ENCODE measurements at places on chromosomes 1 and 21.

- DNase-seq: peak; percentile 75
These were observed 76.4 kb downstream of the FHAD1 start for GRCh38 chr1:15323351-15323988.

DNA sequence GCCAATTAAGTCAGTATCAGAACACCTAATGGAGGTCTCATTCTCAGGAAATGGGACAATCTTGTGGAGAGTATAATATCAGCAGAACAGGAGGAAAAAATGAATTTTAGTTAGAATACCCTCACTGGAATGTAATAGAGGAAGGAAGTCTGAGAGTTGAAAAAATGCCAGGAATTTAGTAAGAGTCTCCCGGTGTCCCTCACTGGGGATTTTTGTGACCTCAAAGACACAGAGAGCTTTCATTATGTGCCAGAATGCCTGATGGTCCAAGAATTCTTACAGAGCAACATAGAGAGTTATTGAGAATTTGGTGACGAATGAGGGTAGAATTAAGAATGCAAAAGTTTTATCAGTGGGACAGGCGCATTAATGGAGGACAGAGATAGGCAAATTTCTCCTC lies 443.5 kb upstream of the B3GALT2 start:
- no peak for DNase-seq

DNA sequence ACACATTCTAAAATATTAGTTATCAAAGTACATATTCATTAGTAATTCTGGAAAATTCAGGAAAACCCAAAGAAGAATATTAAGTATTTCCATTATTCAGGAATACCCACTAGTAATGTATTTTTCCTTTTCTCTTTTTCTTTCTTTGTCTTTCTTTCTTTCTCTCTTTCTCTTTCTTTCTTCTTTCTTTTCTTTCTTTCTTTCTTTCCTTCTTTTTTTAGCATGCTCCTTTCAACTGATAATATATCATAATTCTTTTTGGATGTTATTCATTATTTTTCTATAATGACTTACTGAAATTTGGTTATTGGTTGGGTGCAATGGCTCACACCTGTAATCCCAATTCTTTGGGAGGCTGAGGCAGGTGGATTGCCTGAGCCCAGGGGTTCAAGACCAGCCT lies 175.6 kb upstream of the RAB4A start:
- DNase-seq: no peak

GRCh38 chr1:67647036-67647798 lies 37.8 kb upstream of the GADD45A start:
- DNase-seq: no peak

GRCh38 chr1:45205011-45205909 lies 1.1 kb downstream of the ZSWIM5 start:
- peak; percentile 42 for DNase-seq

DNA sequence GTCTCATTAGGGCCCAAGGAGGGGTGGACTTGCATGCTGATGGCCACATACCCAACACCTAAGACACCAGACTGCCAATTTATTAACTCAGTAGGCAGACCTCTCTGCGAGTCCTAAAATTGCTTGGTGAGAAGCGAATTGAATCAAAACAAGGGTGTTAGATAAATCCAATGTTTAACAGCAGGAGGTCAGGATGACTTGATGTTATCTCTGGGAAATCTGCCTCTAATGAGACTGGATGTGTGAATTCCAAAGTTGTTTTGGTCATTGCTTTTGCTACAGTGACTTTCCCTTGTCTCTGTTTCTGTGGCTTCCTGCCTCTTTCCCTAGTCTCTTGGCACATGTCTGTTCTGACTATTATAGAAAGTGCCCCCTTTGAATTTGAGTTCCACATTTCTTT lies 20.8 kb downstream of the MTR start:
- DNase-seq: no peak

- no peak for DNase-seq
These were observed 205.7 kb upstream of the PTBP2 start for GRCh38 chr1:96515925-96516324.

DNA sequence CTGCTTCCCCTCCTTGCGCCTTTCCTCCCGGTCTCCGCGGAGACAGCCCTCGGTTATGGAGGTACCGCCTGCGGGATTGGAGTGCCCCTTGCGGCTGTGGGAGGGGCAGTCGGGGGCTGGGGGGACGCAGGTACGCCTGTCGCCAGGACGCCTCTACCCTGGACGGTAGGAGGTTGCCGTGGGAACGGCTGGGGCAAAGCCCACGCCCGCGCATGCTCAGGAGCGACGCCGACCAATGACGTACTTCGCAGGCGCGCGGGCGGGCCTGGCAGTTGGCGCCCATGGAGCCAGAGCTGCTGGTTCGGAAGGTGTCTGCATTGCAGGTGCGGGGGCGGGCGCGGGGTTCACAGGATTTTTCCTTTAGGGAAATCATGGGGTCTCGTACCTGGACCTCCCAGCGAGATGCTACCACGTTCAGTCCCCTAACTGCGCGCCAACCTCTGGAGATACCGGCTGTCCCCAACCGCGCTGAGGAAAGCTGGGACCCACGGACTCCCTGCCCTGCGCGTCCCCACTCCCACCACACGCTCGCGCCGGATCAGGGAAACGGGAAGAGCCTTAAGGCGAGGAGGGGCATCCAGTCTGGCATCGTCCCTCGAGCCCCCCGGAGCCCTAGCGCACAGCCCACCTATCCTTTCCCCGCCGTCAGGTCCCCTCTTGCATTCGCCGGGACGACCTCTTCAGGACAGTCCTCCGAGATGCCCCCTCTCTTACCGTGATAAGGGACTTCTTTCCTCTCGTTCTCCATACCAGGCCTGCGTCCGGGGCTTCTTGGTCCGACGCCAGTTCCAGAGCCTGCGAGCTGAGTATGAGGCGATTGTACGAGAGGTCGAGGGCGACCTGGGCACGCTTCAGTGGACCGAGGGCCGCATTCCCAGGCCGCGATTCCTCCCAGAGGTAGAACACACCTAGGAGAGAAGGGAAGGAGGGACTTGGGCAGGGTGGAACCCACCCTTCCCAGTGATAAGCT lies at the start of gene IQCC:
TSS of gene IQCC (plus strand) at position 271 of the 970 bp plus-strand sequence. CDS start at position 282, 11 bp downstream.
- peak; percentile 96 for DNase-seq

DNA sequence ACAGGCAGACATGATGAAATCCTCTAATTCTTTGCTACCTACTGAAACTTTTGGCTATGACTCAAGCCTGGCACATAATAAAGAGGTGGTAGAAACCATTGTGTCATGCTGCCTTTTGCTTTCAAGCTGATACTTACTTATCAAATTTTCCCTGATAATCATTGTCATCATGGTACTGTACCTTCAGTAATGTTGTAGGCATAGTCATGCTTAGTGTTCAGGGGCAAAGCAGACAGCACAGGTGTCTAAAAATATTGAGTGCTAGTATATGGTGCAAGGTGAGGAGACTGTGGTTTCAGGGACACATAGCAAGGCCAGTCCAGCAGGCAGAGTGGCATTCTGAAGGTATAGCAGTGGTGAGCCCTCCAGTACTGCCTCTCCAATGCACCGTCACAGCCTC lies 226.9 kb upstream of the DEPDC1 start:
- DNase-seq: no peak

DNA sequence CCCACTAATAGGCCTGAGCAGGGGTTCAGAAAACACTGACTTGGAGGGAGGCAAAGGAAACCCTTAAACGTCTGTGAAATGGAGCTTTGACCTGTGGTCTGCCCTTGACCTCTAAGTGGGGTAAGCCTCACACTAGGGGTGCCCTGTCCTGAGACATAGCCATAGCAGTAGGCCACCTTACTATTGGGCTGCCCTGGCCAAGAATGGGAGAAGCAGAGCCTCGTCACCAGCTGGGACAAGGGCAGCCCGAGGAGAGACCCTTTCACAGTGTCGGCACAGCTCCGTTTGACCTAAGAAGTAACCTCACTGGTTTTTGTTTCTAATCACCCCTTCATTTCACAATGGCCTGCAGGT lies 26.4 kb upstream of the IFNAR2 start:
- no peak for DNase-seq

- DNase-seq: no peak
These were observed 4.0 kb downstream of the HAO2 start for GRCh38 chr1:119372503-119373086.

DNA sequence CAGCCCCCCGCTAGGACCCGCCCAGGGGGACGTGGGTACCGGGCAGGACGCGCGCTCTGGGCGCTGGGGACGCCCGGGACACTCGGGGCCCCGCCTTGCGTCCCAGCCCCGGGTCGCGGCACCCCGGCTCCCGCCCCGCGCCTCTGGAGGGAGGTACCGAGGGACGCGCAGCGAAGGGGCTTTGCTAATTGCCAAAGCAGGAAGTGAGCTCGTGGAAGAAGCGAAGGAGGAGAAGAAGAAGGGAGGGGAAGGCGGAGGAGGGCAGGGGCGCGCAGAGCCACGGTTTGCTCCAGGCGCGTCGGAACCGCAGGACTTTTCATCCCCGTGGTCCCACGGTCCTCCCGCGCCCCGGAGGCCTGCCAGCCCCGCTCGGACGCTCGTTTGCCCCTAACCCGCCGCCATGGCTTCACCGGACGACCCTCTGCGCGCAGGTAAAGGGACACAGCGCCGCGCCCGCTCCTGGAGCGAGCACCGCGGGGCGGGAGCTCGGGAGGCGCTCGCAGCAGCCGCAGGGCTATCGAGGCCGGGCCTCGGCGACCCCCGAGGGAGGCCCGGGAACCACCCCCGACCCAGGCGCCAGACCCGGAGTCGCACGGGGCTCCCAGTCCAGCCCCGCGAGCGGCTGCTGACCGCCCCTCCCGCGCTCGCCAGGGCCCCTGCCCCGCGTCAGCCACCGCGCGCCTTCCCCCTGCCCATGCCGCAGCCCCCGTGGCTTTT lies 1.3 kb downstream of the EDARADD start:
- peak; percentile 71 for DNase-seq

- no peak for DNase-seq
These were observed 98.0 kb downstream of the LMO4 start for GRCh38 chr1:87426463-87427249.

- DNase-seq: no peak
These were observed 27.5 kb upstream of the SLC44A3 start for GRCh38 chr1:94792473-94793295.

DNA sequence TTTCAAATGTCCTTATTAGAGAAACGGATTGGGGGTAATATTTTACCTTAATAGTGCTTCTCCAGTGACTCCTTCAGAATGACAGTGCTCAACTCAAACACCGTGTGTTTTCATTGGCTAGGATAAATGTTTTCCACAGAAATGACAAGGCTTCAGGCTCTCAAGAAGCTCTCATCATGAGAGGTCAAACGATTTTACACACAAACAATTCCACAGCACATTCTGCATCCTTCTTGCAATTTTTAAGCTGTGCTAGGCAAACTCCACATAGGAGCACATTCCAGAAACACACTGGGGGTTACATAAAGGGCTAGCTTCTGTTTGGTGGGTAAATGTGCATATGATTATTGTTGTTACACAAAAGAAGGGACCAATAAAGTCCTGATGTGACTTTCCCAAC lies 75.5 kb upstream of the IPO9 start:
- DNase-seq: no peak

GRCh38 chr1:55749975-55750627 lies 534.9 kb upstream of the USP24 start:
- no peak for DNase-seq

GRCh38 chr1:199700551-199700950 lies 327.0 kb upstream of the NR5A2 start:
- DNase-seq: no peak

DNA sequence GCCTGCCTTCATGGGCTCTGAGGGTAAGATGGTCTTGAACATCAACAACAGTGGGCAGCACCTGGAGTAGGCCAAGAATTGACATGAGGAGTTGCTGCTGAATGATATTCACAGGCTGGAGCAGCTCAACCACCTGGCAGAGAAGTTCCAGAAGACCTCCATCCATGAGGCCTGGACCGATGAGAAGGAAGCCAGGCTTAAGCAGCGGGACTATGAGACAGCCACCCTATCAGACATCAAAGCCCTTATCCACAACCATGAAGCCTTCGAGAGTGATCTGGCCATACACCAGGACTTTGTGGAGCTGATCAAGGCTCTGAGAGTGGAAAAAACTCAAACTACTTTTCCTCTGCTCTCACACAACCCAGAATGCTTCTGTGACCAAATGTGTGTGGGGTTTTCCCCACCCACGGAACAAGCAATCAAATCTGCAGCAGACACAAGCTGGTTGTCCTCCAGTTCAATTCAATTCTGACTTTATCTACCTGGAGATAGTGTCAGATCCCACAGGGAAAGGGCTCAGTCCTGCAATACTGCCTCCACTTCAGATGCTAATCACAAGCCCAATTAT lies 12.1 kb upstream of the EPHA10 start:
- DNase-seq: no peak

DNA sequence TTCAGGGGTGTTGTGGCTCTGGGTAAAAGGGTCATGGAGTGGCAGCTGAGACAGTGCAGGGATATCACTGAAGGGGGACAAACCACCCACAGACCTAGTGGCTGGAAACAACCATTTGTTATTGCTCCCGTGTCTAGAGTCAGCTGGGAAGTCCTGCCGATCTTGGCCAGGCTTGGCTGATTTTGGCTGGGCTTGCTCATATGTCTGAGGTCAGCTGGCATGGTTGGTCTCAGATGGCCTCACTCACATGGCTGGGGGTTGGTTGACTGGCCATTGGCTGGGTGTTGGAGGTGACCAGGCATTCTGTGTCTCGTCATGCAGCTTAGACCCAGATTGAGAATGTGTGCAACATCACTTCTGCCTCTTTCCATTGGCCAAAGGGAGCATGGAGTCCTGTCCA lies 203.8 kb upstream of the POU3F1 start:
- no peak for DNase-seq

DNA sequence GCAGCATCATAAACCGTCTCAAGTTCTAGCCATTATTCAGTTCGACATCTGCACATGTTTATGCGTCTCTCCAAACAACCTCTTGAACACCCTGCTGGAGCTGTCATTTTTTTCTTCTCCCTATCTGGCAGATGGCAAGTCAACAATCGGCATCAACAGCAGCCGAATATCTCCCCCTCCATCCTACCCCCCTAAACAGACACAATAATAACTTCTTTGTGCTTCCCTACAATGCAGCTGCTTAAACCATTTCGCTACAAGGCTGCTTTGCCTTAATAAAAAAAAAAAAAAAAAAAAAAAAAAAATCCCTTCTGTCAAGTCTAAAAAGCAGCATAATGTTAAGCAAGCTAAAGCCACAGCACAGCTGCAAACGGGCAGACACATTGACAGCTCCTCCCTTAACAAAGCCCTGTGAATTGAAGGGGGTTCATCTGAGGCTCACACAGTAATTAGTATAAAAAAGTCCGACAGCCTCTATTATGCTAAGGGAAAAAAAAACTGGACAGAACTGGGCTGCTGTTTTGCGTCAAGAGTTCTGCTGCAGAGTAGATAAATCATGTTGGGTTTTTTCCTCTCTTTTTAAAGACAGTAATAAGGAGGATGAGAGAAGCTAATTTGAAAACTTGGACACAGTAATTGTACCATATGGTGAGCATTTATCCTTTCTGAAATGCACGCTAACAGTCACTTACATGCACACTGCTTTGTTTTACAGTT lies 136.4 kb downstream of the AKT3 start:
- DNase-seq: peak; percentile 62
